8988T (cell line): ENCODE measurements at places on chromosomes 16 and 17.
A peak's percentile ranks its signal among the peaks of the same experiment; 100 is the strongest.

GRCh38 chr16:9012848-9013507, 49.3 kb upstream of the USP7 start:
- no peak for DNase-seq

DNA sequence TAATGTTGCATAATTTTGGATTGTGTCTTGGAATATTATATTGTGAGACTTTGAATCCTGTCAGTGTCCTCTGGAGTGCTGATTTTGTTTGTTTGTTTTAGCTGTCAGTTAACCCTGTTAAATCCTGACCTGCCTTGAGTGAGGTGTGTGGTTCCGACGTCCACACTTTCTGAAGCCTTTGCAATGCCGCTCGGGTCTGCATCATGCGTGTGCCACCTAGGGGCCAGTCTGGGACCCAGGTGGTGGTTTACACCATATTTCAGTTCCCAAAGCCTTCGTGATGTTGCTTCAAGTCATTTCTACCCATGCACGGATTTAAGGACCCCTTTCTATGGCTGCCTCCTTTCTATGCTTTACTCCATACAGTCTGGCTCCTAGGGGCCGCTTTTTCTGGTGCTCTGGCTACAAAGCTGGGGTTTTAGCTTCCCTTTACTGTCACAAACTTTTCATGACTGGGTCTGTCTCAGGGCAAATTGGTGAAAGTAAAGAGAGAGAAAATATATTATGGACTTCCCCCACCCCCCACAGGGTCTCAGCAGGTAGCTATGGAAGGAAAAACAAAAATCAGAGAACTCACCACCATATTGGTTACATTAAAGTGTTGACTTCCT, 11.4 kb upstream of the OR4D1 start:
- no peak for DNase-seq

DNA sequence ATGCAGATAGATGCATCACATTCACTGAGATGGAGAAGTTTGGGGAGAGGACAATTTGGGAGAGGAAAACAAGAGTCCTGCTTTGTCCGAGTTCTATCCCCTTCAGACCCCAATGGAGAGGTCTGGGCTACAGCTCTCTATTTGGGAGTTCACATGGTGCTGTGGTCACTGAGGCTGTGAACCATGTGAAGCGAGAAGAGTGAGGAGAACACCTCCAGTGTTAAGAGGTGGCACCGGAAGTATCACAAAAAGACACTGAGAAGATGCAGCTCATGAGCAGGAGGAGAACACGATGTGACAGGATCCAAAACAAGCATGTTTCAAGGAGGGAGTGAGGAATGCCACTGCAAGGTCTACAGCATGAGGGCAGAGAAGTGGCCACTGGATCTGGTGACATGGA, 39.7 kb downstream of the PIK3R5 start:
- no peak for DNase-seq

GRCh38 chr16:11134722-11135463, 121.1 kb downstream of the SOCS1 start:
- no peak for DNase-seq

- DNase-seq = no peak
These were observed 99.0 kb downstream of the CACNG1 start for GRCh38 chr17:67143318-67143717.

- DNase-seq = no peak
These were observed 1.5 kb downstream of the LRRC3C start for GRCh38 chr17:39928858-39929645.

DNA sequence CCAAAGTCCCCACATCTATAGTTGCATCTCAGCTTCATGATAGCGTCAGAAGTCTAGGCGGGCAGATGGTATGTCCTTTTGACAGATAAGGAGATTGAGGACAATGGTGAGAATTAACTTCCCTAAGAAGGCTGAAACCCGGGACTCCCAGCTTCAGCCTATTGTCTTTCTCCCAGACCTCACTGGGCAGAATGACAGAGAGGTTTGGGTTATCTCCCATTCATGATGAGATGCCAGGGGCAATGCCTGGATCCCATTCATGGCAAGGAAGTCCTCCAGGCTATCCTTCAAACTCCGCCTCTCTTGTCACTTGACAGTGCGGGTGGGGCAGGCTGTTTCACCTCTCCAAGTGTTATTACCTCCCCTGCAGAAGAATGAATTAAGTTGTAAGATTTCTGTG, 100.3 kb downstream of the IRX5 start:
- DNase-seq = no peak

- DNase-seq = peak; percentile 97
These were observed at the start of gene CPNE2 for GRCh38 chr16:57091975-57092785. CPNE2 (plus strand) TSS chr16:57092583; CDS start chr16:57110743, 18,160 bp downstream.

DNA sequence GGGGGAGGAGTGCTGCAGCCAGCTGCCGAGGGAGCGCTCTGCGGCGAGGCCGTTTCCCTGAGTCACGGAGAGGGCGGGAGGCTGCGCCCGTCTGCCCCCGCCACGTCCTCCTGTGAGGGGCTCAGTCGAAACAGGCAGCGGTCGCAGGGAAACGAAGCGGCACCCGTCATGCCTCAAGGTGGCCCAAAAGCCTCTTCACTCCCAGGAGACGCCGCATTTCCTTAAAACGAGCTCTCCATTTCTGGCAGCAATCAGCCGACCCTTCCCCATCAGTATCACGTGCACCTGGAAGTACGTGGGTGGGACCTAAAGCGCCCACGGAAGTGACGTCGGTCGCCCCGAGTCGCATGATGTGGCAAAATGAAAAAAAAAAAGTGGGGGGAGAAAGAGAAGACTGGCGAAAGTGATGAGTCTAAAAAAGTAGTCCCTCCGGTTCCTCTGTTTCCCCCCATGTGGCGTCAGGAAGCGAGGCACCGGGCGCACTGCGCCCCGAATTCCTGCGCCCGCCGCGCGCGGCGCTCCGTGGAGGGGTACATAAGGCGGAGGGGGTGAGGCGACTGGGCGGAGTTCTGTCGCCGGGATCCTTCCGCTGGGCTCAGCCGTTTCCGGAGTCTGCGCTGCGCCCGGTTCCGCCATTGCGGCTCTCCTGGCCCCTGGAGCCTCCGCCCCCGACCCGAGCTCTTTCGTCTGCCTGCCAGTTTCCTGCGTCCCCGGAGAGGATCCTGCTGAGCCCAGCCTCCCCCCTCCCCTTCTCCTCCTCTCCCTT, at the start of gene CLTC:
Gene CLTC, plus strand, starts transcription at position 598 of the 766 bp plus-strand sequence. CDS start 237 bp downstream, outside the sequence.
- peak; percentile 38 for DNase-seq

DNA sequence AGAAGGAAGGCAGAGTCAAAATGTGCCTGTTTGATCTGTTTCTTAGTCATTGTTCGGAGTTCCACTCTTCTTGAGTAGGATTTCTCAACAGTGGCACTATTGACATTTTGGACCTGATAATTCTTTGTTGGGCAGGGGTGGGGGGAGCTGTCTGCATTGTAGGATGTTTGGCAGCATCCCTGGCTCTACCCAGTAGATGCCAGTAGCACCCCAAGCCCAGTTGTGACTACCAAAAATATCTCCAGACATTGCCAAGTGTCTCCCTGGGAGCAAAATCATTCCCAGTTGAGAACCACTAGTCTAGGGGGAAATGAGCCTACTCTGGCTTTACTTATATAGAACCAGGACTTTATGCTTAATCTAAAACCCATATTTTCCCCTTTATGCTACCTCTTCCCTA, 1.1 kb upstream of the GFOD2 start:
- no peak for DNase-seq

DNA sequence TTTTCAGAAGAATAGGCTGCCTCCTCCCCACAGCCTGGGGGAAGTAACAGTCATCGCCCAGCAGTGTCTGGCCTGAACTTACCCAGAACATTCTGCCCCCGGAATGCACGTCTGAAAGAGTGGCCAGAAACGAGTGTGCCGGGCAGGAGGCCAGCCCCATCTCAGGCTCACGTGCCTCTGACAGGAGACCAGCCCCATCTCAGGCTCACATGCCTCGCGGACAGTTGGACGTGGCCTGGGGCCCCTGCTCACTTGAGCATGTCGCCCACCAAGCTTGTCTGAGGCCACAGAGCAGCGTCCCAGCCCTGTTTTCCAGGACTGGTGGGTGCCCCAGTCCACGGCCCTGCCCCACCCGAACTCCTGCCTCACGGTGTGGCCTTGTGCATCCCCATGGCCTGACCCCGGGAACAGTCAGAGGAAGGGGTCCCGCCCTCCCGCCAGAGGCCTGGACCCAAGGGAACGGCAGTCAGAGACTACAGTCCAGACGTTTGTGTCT, 16.3 kb upstream of the CDH15 start:
- no peak for DNase-seq

- DNase-seq = no peak
These were observed 1002.9 kb downstream of the KCNJ18 start for GRCh38 chr17:22695228-22695619.

- no peak for DNase-seq
These were observed 15.8 kb upstream of the ITGAM start for GRCh38 chr16:31243734-31244670.

GRCh38 chr16:49876716-49877129, 20.8 kb upstream of the ZNF423 start:
- DNase-seq = peak; percentile 98

GRCh38 chr17:43151880-43152456, 19.0 kb upstream of the NBR1 start:
- no peak for DNase-seq

DNA sequence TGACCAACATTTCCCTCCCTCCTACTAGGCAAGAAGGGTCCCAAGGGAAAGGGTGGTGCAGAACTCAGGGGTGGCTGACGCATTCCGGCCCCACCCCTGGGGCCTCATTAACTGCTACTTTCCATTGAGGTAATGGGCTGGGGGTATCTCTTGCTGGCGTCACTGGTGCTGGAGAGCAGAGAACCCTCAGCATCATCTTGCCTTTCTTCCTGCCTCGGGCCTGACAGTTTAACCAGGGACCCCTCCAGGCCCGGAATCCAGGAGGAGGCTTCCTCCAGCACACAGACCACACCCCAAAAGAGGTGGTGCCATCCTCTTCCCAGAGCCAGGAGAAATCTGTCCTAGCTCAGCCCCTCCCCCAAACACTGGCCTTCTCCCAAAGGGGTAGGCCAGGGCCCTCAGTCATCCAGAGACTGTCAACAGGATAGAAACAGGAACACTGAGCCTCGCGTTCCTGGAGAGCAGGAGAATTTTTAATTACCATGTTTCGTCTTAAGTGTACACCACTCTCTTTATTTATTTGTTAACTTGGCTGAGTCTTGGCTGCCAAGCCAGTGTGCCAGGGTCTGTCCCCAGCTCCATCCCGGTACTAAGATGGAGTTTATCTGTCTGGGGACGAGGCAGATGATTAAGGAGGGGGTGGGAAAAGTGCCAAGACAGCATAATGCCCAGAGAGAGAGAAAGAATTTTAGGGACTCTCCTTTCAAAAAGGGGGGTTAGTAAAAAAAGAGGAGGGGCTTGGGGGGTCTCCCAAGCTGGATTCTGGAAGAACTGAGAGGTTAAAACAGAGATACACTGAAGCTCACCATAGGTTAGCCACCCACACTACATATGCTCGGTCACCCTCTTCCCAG, 5.1 kb downstream of the ETV4 start:
- DNase-seq = no peak

- no peak for DNase-seq
These were observed 9.5 kb downstream of the MTMR4 start for GRCh38 chr17:58504826-58505351.

GRCh38 chr17:74921026-74921681, 1.9 kb downstream of the USH1G start:
- DNase-seq = no peak

- no peak for DNase-seq
These were observed 57.0 kb downstream of the NSRP1 start for GRCh38 chr17:30173649-30174048.

DNA sequence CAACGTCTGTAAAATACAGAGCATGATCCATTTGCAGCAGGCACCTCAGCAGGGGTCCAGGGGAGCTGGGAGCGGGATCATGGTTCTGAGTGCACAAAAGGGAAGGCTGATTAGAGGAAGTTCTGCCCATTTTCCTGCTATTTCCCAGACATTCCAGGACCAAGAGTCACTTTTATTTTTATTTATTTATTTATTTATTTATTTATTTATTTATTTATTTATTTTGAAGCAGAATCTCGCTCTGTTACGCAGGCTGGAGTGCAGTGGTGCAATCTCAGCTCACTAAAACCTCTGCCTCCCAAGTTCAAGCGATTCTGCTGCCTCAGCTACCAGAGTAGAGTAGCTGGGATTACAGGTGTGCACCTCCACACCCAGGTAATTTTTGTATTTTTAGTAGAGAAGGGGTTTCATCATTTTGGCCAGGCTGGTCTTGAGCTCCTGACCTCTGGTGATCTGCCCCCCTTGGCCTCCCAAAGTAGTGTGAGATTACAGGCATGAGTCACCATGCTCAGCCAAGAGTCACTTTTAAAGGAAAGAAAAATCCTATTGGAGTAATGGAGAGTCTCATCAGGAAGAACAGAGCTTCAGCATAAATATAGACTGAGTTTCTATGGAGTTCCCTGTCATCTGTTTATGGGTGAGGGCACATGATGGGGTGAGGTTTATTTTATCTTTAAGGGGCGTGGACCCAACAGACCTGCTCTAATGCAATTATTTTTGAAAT, 355.2 kb downstream of the HAPSTR1 start:
- no peak for DNase-seq

DNA sequence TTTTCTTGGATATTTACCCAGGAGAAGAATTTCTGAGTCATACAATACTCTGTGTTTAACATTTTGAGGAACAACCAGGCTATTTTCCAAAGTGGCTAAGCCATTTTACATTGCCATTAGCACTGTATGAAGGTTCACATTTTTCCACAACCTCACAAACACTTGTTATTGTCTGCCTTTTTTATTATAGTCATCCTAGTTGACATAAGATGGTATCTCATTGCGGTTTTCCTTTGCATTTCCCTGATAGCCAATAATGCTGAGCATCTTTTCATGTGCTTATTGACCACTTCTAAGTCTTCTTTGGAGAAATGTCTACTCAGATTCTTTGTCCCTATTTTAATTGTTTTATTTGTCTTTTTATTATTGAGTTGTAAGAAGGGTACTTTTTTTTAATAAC, 107.4 kb upstream of the CES5A start:
- no peak for DNase-seq

- no peak for DNase-seq
These were observed 8.5 kb downstream of the TXNDC11 start for GRCh38 chr16:11734025-11734652.

- no peak for DNase-seq
These were observed 30.3 kb upstream of the KIF2B start for GRCh38 chr17:53792451-53792850.

DNA sequence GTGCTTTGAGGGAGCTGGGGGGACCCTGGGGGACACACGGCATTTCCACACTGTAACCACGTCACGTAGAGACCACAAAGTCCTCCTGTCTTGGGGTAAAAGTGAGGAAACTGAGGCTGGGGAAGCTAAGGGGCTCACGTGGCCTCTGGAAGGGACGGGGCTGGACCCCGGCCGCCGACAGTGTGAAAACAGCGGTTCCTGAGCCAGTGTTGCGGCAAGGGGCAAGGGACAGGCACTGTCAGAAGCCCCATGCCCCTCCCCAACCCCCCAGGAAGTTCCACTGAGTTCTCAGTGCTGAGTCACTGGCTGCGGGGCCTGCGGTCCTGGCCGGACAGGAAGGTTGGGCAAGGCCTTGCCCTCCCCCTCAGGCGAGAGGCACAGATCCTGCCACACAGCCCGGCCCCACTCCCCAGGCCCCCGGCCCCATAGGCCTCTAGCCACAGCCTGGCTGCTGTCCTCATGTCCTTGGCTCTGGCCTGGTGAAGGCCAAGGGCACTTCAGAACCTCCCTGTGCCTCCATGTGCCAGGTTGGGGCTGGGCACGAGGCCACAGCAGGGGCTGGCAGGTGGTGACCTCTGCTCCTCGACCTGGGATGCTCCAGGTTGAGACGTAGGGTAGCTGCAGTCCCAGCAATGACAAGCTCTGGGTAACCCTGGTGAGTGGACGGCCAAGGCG, 5.0 kb upstream of the CCDC57 start:
- DNase-seq = peak; percentile 55
